CD4-positive, alpha-beta memory T cell (primary cell): ENCODE measurements at places on chromosomes 7 and 10. TPM values are rescaled to one million over a fixed set of nuclear protein-coding genes. Genes with fewer than 3 reads are reported as not detected.

The DNAH11 gene
- not detected for polyA plus RNA-seq

The PILRA gene
- not detected for polyA plus RNA-seq

The PBLD gene
- 3.0 TPM for polyA plus RNA-seq

The MRPS33 gene
- 80.0 TPM for polyA plus RNA-seq

The OPN1SW gene
- not detected for polyA plus RNA-seq
